ENCODE measurements at places on chromosomes 11 and 22.

GRCh38 chr11:114314096-114314495 is 17.9 kb downstream of the NNMT start:
- DNase-seq: no peak

- DNase-seq: no peak
Observed at GRCh38 chr22:44133161-44133560, 47.6 kb upstream of the PARVG start.

DNA sequence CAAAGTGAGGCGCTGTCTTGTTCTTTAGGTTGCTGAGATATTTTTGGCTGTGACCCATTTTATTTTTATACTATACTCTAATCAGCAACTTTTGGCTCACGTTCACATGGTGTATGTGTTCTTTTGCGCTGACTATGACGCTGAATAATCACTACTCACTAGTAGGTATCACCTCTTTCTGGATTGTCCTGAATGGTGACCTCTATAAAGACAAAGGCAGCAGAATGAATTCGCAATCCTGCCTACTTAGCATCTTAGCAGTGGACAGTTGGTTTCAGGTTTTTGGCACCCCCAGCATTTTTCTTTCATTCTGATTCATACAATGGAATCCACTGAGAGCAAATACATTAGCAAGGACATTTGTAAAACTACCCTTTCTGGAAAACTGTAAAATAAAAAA is 351.3 kb downstream of the JRKL start:
- no peak for DNase-seq

DNA sequence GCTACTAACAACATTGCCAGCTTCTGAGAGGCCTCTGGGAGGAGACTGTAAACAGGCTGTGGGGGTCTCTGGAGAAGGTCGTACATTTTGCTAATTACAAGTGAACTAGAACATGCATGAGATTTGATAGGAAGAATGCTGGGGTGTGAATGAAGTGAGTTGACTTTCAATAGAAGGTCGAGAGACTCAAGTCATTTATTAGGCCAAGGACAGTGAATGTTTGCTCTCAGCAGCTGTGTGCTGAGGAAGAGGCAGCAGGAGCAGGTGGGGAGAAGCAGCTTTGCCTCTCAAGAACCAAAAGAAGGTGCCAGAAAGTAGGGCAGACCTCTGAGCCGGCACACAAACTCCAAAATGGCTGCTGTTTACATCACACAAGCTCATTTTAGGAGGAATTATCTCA is 91.7 kb downstream of the PIWIL4 start:
- no peak for DNase-seq

DNA sequence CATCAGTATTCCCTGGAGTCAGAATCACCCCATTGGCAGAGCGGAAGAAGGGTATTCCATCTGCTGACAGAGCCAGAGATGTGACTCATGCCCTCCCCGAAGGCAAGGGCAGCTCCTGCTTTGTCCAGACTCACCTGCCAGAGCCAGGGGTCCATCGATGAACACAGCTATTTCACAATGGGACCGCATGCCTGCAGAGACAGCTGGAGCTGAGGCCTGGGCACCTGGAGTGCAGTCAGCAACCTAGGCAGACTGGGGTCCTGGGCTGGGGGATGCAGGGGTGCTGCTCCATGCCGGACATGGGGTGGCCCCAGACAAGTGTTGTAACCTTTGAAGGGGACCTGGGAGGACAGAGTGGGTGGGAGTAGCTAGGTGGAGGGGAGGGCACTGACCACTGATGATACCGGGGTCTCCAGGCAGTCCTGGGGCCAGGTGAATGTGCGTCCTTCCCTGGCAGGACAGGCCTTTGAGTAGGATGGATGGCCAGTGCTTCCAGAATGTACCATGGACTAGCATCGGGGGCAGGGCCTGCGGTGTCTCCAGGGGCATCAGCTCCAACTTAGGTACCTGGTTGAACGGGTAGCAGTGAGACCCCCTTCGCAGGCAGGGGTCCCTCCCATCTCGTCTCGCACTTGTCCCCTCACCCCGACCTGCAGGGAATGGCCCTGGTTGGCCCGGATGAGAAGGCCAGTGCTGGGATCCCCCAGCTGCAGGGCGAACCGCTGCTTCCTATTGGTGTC is 1.7 kb downstream of the TRPT1 start:
- no peak for DNase-seq

Measured in activated CD4-positive, alpha-beta T cell treated with anti-CD3 and anti-CD28 coated beads for 24 hours (primary cell).